ENCODE measurements at places on chromosomes 1 and 21.

DNA sequence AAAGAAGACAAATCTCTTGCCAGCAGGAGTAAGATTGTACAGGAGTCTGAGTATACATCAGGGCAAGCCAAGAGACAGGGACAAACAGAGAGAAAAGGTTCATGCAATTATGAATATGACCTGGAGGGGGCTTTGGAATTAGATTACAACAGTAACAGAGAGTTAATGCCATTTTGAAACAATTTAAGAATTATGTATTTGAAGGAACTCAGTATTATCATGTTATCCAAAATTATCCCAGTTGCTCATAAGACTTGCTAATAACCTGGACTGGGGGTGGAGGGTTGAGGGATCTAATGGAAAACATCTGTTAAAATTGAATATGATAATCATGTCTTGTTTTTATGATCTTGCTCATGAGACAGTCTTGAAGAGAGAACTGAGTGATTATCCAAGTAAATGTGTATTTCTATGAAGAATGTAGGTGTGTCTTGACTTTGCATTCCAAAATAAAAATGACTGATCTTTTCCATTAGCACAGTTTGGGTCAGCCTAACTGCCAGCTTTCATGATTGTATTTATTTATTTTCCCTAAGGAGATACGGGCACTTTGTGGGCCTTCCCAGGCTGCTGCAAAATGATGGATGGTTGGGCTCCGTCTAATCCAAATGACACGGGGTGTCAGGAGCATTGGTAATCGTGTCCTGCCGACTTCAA is 117.7 kb downstream of the ERG start:
- no peak for DNase-seq

DNA sequence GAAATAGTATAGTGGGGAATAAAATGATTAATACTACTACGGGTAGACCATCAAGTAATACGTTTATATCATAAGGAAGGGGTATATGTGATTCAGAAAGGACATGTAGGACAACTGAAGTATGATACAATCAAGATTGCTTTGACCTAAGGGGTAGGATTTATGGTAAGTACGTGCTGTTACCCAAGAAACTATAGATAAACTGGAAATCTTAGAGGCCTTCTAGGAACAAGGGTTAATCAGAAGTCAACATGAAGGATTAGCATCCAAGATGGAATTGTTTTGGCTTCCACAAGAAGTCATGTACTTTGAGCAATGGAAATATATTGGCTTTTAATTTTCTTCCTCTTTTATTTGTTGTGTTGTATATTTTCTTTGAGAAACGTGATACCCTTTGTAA is 13.2 kb upstream of the ZMYM4 start:
- no peak for DNase-seq

- no peak for DNase-seq
Observed at GRCh38 chr1:12593621-12594066, 24.4 kb downstream of the DHRS3 start.

DNA sequence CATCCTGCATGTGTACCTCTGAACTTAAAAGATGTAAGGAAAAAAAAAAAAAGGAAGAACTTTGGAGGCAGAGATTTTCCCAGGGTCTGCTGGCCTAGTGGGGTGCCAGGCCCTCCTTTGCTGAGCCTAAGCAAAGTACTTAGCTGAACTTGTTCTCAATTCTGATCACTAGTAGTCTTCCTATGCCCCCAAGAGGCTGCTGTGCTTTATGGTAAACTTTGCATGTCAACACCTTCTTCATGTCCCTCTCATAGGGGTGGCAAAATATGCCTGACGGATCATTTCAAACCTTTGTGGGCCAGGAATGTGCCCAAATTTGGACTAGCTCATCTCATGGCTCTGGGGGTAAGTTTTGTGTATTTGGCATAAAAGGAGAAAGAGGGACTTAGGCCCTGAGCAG is 1.4 kb upstream of the USP21 start:
- DNase-seq, result no peak

- no peak for DNase-seq
Observed at GRCh38 chr1:185238447-185238846, 78.6 kb downstream of the IVNS1ABP start.
